ENCODE measurements at places on chromosomes 5 and 9.

DNA sequence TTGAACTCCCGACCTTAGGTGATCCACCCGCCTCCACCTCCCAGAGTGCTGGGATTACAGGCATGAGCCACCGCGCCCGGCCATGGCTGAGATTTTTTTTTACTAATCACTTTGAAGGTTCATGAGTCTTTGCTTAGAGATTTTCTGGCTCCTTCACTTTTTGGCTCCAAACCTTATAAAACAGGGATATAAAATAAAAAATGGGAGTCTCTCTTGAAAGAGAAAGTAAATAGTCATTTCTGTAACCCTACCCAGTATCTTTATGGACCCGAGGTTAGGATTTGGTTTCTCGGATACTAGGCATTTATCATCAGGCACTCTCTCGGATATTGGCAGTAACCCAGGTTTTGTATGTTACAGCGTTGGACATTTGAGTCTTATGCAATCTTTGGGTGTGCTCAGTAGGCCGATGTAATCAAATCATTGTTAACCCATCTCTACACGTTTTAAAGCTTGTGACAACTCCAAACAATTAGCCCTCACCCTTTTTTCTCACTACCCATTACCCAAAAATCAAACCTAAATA lies 25.3 kb downstream of the STXBP1 start:
- DNase-seq, result peak; percentile 21

GRCh38 chr9:118271936-118272335 lies 567.7 kb downstream of the TLR4 start:
- no peak for DNase-seq

DNA sequence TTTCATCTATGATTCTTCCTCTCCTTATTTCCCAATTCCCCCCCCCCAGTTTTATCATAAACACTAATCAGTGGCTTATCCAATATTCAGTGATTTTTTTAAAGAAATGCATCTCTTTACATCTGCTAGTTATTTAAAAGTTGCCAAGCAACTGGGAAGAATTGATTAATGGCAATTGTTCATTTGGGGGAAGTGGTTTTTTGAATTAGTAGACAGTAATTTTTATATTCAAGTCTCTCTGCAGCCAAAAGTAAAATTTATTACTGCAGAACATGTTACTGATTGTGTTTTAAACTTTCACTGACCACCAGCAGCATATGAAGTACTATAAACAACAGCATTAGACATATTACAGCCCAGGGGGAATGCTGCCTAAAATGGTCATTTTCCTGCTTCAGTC lies 308.8 kb upstream of the NREP start:
- no peak for DNase-seq

DNA sequence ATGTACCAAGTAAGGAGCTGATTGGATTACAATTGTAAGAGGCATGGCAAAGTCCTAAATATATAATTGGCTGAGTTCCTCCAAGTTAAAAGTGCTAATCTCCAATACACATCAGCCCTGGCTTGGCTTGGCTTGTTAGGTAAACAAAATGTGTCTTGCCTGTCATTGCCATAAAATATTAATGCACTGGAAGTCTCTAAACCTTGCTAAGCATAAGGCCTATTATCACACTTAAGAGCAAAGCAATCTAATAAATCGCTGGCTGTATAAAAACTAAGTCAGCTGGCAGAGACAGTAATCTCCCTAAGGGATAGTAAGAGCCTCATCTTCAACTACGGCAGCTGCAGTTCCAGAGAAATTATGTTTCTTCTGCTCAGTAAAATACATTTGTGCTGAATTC lies 418.6 kb upstream of the GRAMD2B start:
- DNase-seq, result peak; percentile 98

- DNase-seq, result no peak
These were observed 246.0 kb upstream of the KIF2A start for GRCh38 chr5:62059960-62060359.

- no peak for DNase-seq
These were observed 57.6 kb downstream of the DPYSL3 start for GRCh38 chr5:147452165-147452811.

- no peak for DNase-seq
These were observed 20.0 kb downstream of the MARCHF11 start for GRCh38 chr5:16159636-16160035.

DNA sequence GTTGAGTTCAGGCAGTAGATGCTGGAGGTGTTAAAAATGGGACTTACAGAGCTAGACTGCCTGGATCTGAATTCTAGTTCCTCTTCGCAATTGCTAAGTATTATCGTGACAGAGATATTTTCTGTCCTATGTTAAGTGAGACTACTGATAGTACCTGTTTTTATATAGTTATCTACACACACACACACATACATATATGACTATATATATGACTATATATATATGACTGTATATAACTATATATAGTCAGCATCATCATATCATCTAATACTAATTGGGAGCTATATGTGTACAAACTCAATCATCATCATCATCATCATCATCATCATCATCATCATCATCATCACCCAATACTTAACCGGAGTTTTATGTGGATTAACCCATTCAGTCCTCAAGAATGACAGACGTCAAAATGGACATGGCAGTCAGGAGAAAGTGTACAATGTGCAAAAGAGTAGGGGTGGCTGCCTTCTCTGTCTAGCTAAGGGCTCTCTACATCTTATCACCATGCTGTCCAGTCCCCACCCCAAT lies 7.3 kb downstream of the PIK3R1 start:
- DNase-seq, result no peak

DNA sequence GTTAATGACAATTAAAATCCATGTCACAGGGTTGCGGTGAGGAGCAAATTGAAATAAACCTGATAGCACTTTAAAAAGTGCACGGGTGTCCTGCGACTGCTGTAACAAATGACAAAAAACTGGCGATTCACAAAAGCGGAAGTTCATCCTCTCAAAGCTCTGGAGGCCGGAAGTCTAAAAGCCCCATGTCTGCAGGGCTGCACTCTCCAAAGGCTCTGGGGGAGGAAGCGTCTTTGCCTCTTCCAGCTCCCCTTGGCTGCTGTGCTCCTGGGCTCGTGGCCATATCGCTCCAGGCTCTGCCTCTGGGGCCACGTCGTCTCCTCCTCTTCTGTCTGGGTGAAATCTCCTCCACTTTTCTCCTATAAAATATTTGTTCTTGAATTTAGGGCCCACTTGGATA lies 273.9 kb upstream of the IRX2 start:
- DNase-seq, result no peak

DNA sequence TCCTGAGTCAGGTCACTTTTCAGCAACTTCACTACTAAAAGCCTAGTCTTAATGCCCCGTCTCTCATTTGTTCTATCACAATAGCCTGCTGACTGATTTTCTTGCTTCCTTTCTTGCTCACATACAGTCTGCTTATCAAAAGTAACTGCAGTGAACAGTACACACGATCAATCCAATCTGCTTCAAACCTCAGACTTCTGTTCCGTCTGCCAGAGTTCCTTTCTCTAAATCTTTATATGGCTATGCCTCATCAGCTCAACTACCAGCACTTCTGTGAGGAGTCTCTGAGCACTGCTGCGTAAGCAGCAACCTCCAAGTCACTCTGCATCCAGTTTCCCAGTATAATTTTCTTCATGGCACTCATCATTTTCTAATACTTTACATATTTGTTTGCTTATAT lies 34.8 kb upstream of the PUM3 start:
- DNase-seq, result no peak

- DNase-seq, result no peak
These were observed 106.1 kb downstream of the PCSK1 start for GRCh38 chr5:96326902-96327301.

GRCh38 chr5:115309751-115310370 lies 13.4 kb upstream of the CCDC112 start:
- DNase-seq, result no peak

- no peak for DNase-seq
These were observed 37.3 kb upstream of the ADRA1B start for GRCh38 chr5:159878988-159879471.

DNA sequence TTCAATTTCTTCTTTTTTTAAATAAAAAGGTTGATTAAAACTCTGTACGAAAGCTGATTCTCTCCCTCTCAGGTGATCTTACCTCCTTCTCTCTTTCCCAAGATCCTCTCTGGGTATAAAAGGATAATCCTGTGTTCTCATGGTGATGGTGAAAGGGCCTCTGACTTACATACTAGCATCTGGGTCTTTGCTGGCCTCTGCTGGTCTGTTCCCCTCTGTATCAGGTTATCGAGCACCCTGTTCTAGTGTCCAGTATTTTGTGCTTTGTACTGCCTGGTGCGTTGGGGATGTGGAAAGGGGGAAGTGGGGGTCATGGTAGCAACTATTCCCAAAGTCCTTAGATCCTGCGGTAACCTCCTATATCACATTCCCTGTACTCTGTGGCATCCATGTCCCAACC lies 328.9 kb downstream of the NR2F1-AS1 start:
- no peak for DNase-seq

- DNase-seq, result no peak
These were observed 66.4 kb downstream of the CMYA5 start for GRCh38 chr5:79756076-79756475.

DNA sequence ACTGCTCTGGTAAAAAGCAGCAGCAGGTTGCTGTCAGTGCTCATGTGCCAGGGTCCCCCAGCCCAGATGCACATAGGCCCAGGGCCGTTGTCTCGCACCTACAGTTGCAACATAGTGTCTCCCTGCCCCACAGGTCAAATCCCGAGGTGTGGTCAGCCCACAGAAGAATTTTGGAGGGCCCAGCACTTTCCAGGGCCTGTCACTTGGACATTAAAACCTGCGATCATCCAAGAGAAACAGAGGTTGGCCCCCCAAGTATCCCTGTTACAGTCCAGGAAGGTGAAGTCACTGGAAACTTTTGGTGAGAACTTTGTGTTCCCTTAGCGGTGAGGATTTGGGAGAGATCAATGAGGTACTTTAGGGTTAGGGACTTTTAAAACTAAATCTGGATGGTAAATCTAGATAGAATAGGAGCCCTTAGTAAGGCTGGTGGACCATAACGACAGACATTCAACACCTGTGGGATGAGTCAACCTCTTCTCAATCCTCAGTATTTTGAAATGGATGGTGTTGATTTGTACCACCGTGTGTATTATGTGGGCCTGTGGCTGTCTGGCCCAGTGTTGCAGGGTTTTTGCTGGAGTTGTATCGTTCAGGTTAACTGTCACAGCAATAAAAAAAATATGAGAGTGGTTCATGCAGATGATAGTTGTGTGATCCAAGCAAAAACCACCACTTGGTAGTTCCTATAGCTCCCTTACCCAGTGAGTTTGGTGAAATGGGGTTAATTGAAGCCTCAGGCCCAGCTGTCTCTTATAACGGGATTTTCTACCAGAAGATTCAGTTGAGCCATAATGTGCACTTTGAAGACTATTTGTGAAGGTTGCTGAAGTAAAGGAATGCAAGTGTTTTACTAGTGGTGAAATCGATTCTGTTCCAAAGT lies 19.2 kb downstream of the OR2S2 start:
- DNase-seq, result no peak

GRCh38 chr5:107389775-107390148 lies 281.0 kb downstream of the EFNA5 start:
- DNase-seq, result no peak

DNA sequence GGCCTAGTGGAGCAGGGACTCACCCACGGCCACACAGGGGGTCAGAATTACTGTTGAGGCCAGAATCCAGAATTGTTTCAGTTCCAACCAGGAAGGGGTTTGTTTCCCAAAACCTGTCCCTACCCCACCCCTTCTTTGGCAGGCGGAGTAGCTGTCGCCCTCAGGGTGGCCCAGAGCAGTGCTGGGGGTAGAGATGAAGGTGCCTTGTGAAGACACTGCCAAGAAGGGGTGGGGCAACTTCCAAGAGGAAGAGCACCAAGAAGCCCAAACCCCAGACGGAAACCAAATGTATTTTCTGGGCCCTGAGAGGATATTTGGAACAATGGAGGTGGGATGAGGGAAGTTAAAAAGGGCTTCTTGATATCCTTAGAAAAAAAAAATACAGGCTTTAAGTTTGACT lies 11.4 kb upstream of the NDST1 start:
- no peak for DNase-seq

- no peak for DNase-seq
These were observed 247.3 kb downstream of the CTNND2 start for GRCh38 chr5:11656916-11657315.

GRCh38 chr9:75431375-75431774 lies 343.1 kb downstream of the OSTF1 start:
- no peak for DNase-seq

GRCh38 chr5:55868846-55869245 lies 17.7 kb downstream of the IL31RA start:
- DNase-seq, result no peak

All from LNCaP clone FGC (cell line).